ENCODE measurements at places on chromosomes 1 and 21. TPM values are rescaled to one million over a fixed set of nuclear protein-coding genes. Genes with fewer than 3 reads are reported as not detected.

GRCh38 chr1:70459496-70460225, 48.6 kb downstream of the CTH start:
- DNase-seq: no peak
- no peaks in the 10 kb centered on the region for H3K4me1 ChIP-seq
- H3K27ac ChIP-seq: no peak overlapping the region
- H3K4me3 ChIP-seq: no peak overlapping the region
- H3K36me3 ChIP-seq: no peaks in the 10 kb centered on the region
- H3K27me3 ChIP-seq: no peaks in the 10 kb centered on the region

- H3K4me3 ChIP-seq: no peak overlapping the region
- H3K27ac ChIP-seq: peak overlapping the region; percentile 95
- no peaks in the 10 kb centered on the region for H3K27me3 ChIP-seq
- peaks cover 22% of the 10 kb centered on the region for H3K4me1 ChIP-seq
These were observed 369.1 kb upstream of the VAMP3 start for GRCh38 chr1:7401814-7402547.

DNA sequence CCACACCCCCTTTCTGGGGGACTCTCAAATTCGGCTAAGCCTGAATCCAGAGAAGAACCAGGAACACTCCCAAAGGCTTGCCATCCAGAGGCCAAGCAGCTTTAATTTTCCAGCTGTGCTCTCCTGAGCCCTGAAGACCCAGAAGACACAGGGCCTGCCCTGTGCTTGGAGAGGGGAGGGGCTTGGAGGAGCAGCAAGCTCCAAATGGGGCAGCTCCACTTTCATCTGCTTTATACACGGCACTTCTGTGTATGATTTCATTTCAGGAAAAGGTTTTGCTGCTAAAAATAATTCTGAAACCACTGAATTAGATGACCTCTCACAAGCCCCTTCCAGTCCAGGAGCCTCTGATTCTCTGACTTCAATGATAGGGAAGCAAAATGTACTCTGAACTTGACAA, 39.2 kb upstream of the CTTNBP2NL start:
- H3K27me3 ChIP-seq: peaks cover 35% of the 10 kb centered on the region
- H3K36me3 ChIP-seq: no peaks in the 10 kb centered on the region

DNA sequence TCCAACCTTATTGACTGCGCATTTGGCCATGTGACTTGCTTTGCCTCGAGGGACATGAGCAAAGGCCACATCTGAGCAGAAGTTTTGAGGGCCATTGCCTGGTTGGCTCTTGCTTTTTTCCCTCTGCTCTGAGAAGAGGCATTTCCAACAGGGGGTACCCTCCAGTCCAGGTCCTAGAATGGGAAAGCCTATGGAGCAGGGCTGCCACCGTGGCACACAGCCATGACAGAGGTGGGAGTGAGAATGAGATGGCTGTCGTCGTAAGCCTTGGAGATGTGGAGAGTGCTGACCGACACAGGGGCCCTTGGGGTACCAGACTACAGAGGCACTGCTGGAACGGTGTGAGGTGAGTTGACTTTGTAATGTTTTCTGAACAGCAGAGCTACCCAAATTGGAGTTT, 103.0 kb downstream of the KCNJ15 start:
- H3K4me1 ChIP-seq: peaks cover 14% of the 10 kb centered on the region
- DNase-seq: no peak
- no peak overlapping the region for H3K4me3 ChIP-seq
- H3K36me3 ChIP-seq: no peaks in the 10 kb centered on the region

DNA sequence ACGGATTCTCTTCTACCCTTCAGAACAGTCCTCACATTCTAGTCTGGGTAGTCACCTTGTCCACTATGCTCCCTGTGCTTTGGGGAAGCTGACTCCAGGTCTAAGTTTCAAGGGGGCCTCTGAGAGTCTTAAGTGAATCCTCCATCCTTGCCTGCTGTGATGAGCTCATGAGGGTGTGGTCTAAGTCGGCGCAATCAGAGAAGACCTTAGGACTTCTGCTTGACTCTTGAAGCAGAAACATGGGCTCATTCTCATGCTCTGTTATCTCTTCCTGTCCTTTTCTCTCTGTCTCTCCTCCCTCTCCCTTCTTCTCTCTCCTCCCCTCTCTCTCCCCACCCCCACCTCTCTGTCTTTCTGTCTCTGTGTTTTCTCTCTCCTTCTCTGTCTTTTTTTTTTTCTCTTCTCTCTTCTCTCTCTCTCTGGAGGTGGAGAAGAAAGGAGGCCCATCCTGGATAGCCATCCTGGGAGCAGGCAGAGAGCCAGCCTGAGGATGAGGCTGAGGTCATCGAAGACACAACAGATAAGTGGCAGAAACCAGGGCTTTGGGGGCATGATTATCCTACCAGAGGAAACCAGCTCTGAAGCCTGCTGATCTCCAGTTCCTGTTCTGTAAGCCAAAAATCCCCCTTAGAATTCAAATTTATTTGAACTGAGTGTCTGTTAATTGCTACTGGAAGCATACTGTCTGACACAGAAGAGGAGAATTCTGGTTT, 245.6 kb downstream of the SIPA1L2 start:
- peaks cover 27% of the 10 kb centered on the region for H3K4me1 ChIP-seq
- no peak for DNase-seq
- no peaks in the 10 kb centered on the region for H3K27me3 ChIP-seq
- no peaks in the 10 kb centered on the region for H3K36me3 ChIP-seq
- H3K4me3 ChIP-seq: no peak overlapping the region

GRCh38 chr1:43389326-43390313, at the start of the genes MED8 and SZT2:
Gene MED8 (minus strand): TSS chr1:43389800. CDS start chr1:43389764, 36 bp downstream.
Gene SZT2 (plus strand): TSS chr1:43389899. CDS start chr1:43389969, 70 bp downstream.
- H3K27me3 ChIP-seq: no peaks in the 10 kb centered on the region
- DNase-seq: peak; percentile 89
- peaks cover 37% of the 10 kb centered on the region for H3K4me1 ChIP-seq
- H3K4me3 ChIP-seq: peak within 1 kb of the TSS; percentile 100
- H3K36me3 ChIP-seq: peaks cover 20% of the 10 kb centered on the region

- H3K36me3 ChIP-seq: peaks cover 7% of the 10 kb centered on the region
- H3K4me1 ChIP-seq: peaks cover 42% of the 10 kb centered on the region
- DNase-seq: no peak
- H3K27me3 ChIP-seq: no peaks in the 10 kb centered on the region
- H3K4me3 ChIP-seq: no peak overlapping the region
- H3K27ac ChIP-seq: peak overlapping the region; percentile 49
These were observed 14.7 kb downstream of the YTHDF2 start for GRCh38 chr1:28751315-28752060.

DNA sequence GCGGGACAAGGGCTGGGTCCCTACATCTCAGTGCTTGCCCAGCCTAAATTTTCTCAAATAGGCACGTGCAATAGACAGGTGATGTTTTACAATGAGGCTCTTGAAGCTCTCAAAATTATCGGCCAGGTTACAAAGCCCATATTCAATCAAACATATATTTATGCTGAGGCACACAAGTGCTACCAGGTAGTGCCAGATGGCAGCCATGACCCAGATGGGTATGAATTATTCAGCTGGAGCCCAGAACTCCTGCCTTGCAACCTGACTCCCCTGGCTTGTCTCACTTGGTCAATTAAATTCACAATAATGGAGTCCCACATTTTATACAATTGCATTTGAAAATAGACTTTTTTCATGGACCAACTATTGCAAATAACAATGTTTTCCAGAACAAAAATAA, 12.3 kb upstream of the ADAM30 start:
- no peak for DNase-seq
- H3K4me3 ChIP-seq: no peak overlapping the region
- H3K36me3 ChIP-seq: peaks cover 23% of the 10 kb centered on the region
- H3K27me3 ChIP-seq: no peaks in the 10 kb centered on the region
- no peak overlapping the region for H3K27ac ChIP-seq
- H3K4me1 ChIP-seq: peaks cover 1% of the 10 kb centered on the region

The KIAA0040 gene
- 0.75 TPM for total RNA-seq

The PRDX6 gene
- total RNA-seq: 174 TPM

The TYW3 gene
- total RNA-seq: 3.6 TPM
